Astrocyte of the cerebellum (primary cell): ENCODE measurements at places on chromosomes 11 and 22.
A peak's percentile ranks its signal among the peaks of the same experiment; 100 is the strongest.

DNA sequence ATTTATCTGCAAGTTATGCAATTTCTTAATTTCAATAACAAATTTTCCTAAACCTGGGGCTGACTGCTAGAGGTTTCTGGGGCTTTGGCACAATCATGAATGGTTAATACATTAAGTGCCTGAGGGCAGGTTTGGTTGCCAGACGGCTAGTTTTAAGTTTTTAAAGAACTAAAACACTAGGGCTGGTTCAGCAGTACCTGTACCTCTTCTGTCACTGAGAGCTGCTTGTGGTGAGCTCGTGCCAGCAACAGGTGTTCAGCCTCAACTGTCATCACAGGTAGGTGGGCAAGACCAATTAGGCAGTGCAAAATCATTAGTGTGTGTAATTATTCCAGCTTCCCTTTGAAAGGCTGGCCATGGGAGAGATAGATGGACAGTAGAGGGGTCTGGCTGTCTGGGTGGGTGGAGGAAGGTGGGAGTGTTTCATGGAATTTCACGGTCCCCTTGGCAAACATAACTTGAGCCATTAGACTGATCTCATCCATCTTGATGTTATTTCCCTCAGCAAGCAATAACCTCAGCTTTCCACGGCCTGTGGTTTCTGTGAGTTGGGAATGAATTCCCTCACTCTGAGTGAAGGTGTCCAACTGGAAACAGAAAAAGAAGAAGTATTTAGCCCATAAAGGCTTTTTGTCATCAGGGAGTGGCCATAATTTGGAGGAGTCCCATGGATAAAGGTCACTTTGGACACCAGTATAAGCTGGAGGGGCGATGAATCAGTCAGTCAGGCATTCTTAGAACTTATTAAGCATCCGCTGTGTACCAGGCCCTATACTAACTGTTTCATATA, 114.8 kb downstream of the SNX19 start:
- peak; percentile 68 for DNase-seq

DNA sequence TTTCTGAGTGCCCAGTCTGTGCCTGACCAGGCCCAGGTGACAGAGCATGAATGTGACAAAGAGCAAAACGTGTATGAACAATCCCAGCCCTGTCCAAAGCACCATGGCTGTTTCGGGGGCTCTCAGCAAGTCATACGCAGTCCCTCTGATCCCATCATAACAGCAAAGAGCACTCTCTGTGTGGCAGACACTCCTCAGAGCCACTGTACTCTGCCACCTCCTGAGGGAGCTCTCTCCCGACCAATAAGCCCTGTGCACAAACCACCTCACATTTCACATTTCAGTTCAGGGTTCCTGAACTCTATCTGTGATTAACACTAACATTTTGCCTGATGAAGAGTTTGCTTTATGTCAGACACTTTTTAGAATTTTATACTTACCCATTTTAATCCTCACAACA, 6.6 kb downstream of the DGCR2 start:
- DNase-seq = no peak

DNA sequence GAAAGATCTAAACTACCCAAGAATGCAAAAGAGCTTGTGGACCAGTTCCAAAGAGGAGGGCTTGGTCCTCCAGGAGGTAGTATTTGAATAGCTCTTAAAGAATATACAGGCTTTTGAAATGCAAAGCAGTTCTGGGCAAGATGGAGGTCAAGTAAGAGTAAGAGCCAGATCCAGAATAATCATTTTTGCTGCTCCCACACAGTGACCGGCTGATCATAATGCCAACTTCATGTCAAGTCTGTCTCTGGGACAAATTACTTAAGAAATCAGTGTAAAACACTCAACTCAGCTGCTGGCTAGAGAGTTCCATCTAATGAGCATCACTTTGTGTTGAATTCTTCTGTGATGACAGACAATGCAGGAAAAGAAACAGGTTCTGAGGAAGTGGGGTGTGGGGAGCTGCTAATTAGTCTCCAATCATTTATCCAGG, 250.9 kb upstream of the NARS2 start:
- peak; percentile 72 for DNase-seq

DNA sequence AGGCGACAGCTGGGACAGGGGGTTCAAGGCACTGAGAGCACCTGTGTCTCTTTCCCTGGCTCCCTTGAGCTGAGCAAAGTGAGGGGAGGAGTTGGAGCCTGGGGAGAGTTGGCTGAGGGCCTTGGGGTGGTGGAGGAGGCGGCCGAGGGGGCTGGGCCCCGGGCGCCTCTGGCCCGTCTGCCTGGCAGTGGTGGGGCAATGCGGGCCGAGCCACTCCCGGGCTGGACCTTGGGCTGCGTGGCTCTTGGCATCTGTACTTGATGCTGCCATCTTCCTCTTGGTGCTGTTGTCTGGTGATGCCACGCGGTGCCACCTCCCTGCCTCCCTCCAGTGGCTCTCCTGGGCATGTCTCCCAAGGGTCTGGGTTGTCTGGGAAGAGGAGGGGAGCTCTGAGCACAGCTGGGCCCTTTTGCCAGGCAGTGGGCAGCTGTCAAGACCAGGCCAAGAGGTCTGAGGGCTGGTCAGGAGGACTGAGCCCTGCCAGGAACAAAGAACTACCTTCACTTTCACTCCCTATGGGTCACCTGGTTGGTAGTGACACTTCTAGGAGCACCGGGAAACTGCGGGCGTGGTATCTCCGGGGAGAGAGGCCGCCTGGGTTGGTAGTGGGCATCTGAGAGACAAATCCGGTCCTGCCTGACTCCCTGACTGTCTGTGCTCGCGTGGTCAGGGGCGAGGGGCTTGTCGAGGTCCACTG, 1.3 kb downstream of the GRIK4 start:
- no peak for DNase-seq

GRCh38 chr22:50221410-50222300, 20.8 kb downstream of the SELENOO start:
- no peak for DNase-seq

DNA sequence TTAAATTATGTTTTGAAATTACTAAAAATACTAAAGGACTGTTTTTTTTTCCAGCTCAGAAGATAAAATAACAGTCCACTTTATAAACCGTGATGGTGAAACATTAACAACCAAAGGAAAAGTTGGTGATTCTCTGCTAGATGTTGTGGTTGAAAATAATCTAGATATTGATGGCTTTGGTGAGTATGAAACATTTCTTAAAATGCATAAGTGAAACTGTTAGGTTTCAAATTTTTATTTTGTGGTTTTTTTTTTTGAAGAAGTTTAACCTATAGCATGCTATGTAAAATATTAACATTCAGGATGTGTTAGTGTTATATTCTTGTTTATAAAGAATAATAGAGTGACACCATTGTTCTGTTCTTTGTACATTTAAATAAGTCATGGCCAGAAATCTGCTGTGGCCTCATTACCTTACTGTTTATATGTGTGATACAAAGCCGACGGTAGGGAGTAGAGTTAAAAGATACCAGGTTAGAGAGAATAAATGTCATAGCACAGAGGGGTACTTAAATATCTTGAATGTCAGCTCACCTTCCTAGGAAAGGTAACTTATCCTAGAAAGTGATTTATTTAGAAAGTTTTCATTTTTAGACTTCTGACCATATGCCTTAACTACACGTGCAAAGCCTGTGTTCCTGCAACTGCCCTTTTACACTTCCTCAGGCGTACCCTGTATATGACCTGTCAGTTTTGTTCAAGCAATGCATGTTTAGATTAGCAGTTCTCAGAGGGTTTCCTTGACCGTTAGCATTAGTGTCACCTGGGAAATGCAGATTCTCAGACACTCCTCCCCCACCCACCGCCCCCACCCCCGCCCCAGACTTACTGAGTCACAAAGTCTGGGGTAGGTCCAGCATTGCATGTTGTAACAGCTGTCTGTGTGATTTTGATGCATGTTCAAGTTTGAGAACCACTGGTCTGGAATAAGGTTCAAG, 6.3 kb downstream of the FDX1 start:
- no peak for DNase-seq

- no peak for DNase-seq
These were observed 26.4 kb upstream of the ARHGAP20 start for GRCh38 chr11:110738641-110739040.

DNA sequence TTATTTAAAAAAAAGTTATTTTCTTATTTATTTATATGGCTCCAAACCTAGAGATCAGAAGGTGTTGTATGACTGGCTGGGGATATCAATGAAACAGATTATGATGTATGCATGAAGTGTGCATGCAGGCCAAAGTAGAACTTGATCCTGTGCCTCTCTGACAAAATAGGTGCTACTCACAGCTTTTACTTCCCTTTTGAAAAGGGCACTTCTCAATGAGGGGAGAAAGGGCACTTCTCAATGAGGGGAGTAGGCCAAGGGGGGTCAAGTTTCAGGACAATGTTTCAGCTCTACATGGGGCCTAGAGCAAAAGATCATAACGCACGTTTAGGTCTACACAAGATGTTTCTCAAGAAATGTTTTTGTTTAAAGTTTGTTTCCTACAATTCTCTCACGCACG, 397.5 kb downstream of the ETS1 start:
- DNase-seq = no peak

DNA sequence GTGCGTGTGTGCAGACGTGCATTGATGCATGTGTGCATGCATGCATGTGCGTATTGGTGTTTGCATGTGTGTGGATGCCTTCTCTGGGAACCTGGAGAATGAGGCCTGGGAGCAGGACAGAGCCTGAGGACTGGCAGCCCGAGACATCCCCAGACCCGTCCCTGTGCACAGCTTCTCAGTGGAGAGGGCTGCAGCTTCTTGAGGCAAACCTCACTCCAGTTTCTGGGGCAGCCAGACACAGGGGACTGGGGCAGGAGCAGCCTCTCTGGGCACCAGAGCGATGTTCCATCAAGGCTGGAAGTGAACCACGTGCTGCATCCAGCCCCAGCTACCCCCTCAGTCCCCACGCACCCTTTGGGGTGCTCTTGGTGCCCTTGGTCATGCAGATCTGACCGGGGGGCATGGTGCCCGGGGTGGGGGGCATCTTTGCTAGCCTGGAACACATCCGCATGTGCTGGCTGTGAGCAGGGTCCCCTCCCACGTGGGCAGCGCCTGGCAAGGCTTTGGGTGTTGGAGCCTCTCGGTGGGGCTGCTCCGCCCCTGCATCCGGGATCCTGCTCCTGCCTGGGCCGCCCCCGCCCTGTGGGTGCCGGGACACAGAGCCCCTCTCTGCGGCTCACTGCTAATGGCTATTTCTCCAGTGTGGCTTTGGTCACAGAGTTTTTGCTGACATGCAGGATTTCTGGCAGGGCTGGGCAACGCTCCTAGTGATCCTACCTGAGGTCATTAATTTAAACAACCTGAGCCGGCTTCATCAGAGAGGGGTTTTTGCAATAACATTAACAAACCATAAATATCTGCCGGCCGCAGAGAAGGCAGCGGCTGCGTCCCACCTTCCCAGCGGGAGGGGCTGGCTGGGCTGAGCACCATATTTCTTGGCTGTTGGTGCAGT, 434.7 kb downstream of the TBC1D22A start:
- no peak for DNase-seq
